Thoracic aorta (tissue), 2 donors: ENCODE measurements at places on chromosomes 6 and 20.

DNA sequence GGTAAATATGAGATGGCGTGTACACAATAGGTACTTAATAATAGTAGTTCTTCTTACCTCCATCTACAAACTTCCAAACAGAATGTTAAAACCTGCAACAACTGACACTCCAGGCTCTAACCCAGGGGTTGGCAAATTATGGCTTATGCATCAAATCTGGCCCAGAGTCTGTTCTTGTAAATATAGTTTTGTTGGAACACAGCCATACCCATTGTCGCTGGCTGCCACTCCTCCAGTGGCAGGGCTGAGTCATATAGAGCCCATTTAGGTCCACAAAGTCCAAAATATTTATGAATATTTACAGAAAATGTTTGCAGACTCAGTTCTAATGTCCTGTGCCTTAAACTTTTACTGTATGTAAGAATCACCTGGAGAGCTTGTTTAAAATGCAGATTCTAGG lies 69.9 kb upstream of the BTBD3 start:
- no peak for DNase-seq

DNA sequence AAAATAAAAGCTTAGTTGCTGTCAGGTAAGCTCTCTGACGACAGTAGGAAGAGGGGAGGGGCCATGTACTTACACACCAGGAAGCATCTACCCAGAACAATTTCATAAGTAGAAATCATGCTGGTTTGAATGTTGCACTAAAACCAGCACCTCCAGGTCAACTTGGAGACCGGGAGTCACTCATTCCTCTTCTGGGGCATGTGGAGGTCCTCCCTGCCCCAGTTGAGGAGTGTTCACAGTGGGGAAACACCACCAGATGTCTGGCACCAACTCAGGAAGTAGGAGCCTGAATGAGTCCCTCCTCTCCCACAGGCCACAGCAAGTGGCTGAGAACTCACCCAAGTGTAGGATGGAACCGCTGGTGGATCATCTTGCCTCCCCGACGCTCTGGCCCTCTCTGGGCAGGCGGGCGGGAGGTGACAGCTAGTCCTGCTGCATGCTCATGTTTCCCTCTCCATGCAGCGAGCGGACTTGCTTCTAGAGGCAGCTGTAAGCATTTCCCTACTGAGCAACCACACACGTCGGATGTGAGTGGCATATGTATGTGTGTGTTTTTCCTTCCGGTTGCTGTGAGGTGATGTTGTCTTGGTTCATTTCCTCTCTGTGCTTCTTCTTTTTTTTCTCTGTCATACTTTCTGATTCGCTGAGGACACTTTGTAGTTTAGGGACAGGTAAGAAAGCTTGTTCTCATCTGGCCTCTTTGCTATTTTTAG lies 149.5 kb upstream of the NEDD9 start:
- DNase-seq, result no peak

DNA sequence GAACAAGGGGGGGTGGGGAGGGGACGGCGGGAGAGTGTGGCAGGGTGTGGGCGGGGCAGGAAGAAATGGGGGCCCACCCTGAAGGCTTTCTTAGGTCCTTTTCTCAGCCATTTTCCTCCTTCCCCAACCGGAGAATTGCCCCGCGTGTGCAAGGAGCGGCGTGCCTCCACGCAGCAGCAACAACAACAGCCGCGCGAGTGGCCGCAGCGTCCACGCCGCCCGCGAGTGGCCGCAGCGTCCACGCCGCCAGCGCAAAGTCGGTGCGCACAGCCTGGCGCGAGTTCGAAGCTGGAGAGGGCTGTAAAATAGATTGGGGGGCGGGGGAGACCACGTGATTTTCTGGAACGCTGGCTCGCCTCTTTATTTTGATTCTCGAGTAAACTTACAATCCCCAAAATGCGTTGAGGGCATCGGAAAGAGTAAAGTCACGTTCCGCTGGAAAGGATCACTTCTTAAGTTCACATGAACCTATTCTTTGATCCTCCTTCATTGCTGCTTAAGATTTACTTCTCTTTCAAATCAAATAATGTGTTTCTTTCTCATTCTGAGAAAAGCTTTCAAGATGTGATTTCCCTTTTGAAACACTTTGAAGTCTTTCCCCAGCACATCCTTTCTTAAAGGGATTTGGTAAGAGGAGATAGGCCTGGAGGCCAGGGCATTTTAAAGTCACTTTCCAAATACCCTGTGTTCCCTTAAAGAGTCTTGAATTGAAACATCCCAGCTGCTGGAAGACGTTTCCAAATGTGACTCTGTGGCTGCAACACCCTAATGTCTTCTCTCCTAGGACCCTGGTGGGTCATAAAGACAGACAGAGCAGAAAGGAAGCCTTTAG lies 66.7 kb upstream of the ZNF217 start:
- no peak for DNase-seq

DNA sequence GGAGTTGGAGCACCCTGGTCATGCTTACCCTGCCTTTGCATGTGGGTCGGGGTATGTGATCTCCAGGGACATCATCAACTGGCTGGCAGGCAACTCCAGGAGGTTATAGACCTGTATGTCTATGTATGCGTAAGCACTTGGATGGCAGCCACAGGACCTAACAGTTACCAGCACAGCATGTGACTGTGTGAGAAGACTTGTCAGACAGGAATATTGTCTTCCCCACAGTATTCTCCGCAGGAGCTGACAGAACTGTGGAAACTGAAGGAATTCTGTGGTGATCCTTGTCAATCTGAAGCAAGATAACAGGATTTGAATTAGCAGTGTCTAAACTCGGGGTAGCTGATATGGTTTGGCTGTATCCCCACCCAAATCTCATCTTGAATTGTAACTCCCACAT lies 59.2 kb downstream of the TMEM244 start:
- no peak for DNase-seq

DNA sequence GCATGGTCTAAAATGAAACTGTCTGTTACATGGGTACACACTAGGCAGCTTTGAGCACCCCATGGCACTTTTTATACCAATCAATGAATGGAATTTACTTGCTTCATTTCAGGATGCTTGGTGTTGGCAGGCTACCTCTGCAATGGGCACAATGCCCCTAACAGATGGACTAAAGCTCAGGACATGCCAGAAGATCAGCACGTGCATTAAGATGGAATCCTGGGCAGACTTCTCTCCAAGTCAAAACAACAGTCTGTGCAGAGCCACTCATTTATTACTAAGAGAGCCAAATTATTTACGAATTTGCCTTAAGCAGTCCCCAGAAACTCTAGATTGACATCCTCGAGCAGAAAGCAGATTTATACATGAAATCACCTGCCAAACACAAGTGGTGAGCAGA lies 55.8 kb upstream of the SCML4 start:
- no peak for DNase-seq

DNA sequence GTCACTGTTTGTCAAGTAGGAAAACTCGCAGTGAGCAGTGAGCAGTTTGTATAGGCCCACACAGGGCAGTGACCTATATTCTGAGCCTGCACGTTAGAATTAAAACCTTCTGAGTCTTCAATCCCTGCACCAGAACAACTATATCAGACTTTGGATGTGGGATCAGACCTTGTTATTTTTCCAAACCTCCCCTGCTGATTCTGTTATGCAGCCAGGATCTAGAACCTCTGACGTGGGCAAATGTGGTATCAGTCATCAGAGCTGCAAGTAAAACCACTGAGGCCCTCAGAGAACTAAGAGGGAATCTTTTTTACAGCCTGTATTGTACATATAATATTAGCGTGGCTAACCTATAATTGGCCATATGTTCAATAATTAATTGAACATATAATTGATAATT lies 32.0 kb upstream of the AKAP7 start:
- DNase-seq, result no peak

DNA sequence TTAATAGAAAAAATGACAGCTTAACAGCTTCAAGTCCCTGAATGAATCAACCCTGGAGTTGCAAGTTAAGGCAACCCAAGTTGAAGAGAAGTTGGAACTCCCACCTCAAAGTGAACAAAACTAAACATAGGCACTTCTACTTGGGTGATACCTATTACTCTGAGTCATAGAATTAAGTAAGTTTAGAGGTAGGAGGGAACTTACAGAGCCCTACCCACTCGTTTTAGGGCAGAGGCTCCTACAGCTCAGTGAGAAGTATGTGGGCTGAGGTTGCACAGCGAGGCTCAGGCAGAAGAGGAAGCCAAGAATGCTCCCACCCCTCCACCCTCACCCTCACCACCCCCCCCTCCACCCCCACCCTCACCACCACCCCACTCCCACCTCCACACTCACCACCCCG lies 42.2 kb downstream of the NFATC2 start:
- no peak for DNase-seq

DNA sequence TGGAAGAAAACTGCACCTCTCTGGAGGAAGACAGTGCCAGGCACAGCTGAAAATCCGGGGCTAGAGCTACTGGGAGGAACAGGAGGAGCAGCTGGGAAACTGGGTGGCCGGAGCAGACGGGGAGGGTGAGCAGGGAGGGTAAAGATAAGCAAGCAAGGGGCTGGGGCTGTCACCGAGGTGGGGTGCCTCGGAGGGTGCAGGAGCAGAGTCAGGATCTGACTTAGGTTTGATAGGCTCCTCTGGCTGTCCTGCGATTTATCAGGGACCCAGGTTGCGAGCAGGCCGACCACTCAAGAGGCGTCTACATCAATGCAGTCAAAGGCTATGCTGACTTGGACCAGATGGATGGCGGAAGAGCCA lies 12.3 kb downstream of the TSHZ2 start:
- no peak for DNase-seq

DNA sequence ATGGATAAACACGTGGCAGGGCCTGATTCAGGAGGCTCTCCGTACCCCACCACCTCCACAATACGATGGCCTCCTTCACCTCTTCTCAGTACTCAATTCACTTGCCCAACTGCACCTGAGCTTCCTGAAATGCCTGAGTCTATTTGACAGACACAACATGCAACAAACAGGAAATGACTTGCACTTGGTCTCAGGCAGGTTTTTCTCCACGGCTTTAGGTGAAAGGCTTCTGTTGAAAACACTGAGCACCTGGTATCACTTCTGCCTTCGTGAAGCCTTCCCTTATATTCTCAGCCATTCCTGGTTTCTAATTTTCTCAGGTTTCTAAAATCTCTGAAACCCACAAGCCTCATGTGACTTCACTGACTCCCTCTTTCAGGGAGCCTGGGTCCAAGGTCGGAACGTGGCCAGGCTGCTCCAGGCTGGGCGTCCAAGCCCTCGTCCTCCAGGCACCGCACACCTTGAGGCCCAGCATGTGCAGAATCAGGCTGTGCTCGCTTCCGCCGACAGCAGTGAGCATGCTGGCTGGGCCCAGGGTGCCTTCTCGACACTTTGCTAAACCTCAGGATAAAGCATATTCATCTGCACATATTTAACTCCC lies 34.7 kb downstream of the TAF4 start:
- DNase-seq, result no peak

DNA sequence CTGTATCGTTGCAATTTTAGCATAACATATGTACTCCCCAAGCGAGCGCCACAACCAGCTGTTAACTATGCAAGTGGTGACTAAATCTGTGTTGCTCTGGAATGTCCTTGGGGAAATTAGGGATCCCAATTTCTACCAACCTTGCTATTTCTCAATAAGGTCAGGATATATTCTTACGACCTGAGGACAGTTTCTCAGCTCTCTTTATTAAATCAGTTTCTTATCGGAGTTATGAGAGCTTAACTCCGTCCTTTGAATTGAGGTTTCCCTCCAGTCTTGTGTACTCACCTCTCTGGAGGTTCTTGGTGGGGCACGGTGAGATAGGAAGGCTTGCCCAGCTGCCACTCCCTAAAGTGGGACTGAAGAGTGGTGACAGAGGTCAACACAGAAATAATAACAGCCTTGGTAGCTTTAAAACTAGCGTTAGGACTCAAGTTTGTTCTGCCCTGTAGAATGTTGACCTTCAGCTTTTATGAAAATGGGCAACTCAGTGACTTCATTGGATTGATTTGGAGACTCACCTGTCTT lies 694 bp downstream of the MRPS18B start:
- DNase-seq, result no peak

DNA sequence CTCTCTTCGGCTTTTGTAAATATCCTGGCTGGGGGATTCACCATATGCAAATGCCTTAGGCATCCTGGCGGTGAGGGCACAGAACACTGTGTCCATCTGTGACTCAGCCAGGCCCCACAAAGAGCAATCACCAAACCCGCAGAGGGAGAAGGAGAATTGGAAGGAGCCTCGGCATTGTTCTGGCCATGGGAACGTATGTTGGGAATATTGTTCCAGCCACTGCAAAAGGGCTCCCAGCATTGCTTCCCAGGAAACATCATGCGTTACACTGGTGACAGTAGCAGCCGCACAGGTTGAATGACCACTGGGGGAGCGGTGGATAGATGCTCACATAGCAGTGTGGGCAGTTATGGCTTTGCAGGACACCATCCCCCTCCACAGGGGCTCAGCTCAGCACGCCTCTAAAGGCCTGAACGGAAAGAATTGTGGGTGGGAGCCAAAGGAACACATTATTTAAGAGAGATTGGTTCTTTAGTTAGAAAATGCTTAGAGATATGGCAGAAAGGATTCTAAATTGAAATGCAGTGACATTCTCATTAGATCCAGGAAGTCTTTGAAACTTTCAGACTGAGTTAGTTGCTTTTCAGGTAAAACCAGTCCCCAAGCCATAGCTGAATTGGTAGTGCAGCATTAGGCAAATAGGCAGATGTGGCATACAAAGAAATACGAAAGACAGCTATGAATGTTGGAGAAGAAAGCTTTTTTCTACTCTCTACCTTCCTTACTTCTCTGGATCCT lies 104.3 kb downstream of the RNF144B start:
- DNase-seq, result no peak
